T-helper 2 cell (primary cell): ENCODE measurements at places on chromosomes 6 and 20.

GRCh38 chr6:146154197-146154596 is 125.3 kb downstream of the GRM1 start:
- DNase-seq, result no peak

DNA sequence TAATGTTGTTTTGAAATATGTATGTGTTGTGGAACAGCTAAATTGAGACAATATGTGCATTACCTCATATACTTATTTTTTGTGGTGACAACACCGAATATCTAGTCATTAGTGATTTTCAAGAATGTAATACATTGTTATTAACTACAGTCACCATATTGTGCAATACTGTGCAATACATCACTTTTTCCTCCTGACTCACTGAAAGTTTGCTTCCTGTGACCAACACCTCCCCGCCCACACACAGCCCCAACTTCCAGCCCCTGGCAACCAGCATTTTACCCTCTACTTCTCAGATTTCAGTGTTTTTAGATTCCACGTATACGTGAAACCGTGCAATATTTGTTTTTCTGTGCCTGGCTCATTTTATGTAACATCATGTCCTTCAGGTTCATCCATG is 627.9 kb downstream of the PRKN start:
- no peak for DNase-seq

DNA sequence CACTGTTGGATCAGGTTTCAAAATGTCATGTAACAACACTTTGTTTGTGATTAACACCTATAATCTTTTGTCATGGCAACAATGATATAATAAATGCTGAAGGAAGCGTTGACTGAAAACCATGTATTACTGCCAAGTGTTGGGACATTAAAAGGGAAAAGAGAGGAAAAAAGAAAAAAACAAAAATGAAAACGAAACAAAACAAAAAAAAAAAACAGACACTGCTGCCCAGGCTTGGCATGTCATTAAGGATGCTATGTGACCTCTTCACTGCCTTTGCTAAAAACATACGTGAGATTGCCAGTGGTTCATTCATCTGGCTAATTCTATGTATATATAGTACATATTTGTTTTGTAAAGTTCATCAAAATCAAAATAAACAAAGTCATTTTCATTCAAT is 516.7 kb upstream of the RNF217 start:
- no peak for DNase-seq

GRCh38 chr20:1130847-1131246 is 12.4 kb downstream of the PSMF1 start:
- DNase-seq, result no peak

DNA sequence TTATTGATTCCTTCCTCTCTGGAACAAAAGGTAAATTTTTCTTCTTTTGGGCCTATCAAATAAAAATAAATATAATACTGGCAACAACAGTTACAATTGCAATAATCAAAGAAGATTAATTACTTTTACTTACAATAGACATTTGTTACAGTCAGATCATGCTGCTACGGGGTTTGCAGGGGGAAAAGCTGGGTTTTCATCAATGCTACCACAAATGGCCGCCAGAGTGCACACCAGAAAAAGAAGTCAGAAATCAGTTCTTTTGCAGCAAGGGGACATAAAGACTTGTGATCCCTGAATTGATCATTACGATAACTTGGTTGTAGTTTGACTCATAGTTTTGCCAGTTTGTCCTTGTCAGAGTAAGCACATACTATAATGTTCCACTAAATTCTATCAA is 714.5 kb upstream of the EYS start:
- DNase-seq, result no peak

GRCh38 chr6:98593676-98594075 is 240.7 kb upstream of the POU3F2 start:
- no peak for DNase-seq

DNA sequence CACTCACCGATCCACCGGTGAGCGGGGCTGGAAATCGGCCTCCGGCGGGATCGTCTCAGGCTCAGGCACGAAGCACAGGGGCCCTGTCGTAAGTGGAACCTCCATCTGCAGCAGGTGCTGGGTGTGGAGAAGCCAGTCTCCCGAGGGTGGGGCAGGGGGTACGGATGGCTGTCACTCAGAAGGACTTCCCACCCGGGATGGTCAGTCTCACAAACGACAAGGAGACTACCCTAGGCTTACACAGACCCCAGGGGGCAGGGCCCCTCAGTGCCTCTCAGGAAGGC is 27.8 kb downstream of the YTHDF1 start:
- no peak for DNase-seq

DNA sequence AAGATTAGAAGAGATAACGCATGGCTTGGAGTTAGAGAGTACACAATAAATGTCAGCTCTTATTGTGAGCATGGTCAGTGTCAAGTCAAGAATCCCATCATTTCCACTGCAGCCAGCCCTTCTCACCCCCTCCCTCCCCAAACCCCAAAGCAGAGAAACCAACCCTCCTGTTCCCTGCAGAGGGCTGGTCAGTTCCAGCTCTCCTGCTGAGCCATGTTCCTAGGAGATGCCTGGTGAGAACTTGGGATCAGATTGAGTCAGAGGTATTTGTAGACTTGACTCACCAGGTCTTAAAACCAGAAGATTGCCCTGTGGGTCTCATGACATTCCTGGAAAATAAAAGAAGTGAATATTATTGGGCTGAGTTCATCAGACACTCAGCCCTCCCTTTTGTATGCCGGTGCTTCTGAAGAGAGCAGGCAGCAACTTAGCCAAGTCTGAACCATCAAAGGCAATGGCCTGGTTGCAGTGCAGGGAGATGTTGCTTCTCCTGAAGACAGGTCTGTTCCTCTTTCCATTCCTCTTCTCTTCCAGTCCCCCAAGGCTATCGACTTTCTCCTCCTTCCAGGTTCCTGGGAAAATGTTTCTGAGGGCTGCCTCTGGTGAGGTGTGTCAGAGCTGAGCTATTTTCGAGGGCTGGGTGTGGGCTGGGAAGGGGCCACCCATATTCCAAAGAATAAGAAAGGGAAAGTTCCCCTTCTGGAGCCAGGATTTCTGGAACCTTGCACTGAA is 278.2 kb upstream of the SUPT3H start:
- no peak for DNase-seq

DNA sequence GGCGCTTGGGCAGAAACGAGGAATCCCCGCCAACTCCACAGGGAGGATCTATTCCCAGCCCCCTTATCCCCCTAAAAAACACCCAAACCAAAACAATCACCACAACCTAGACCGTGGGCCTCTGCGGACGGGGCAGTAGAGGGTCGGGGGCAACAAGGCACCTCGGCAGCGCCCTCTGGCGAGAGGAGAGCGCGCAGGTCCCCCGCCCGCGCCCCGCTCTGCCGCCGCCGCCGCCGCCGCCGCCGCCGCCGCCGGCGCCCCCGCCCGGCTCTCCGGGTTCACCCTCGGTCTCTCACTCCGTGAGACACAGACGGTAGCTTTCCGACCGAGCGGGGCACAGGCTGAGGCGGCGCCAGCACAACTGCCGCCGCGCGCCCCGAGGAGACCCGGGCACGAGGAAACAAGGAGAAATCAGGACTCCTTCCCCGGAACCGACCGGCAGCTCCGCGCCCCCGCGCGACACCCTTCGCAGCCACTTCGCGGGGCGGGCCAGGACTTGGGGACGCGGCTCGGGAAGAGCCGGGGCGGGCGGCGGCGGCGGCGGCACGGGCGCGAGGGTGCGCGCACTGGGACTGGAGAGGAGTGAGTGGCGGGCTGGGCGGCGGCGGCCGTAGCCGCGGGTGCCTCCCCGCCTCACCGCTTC is at the start of gene SLC35F1:
Gene SLC35F1, plus strand, starts transcription at position 307 of the 643 bp plus-strand sequence.
- peak; percentile 22 for DNase-seq

- DNase-seq, result no peak
Observed at GRCh38 chr20:34061695-34062094, 50.3 kb downstream of the EIF2S2 start.

GRCh38 chr6:41587131-41587879 is 41.1 kb downstream of the FOXP4 start:
- DNase-seq, result no peak

- DNase-seq, result no peak
Observed at GRCh38 chr20:1964659-1965405, 29.0 kb downstream of the PDYN start.

- DNase-seq, result no peak
Observed at GRCh38 chr20:9287826-9288225, 218.9 kb downstream of the PLCB4 start.

GRCh38 chr6:113694278-113695077 is 162.7 kb upstream of the MARCKS start:
- no peak for DNase-seq

GRCh38 chr6:31214516-31214915 is 44.0 kb upstream of the POU5F1 start:
- DNase-seq, result no peak

GRCh38 chr20:39094391-39094790 is 132.2 kb downstream of the DHX35 start:
- DNase-seq, result no peak

- DNase-seq, result no peak
Observed at GRCh38 chr6:159312206-159312605, 143.0 kb downstream of the FNDC1 start.

- no peak for DNase-seq
Observed at GRCh38 chr6:160917572-160917971, 74.0 kb upstream of the MAP3K4 start.

DNA sequence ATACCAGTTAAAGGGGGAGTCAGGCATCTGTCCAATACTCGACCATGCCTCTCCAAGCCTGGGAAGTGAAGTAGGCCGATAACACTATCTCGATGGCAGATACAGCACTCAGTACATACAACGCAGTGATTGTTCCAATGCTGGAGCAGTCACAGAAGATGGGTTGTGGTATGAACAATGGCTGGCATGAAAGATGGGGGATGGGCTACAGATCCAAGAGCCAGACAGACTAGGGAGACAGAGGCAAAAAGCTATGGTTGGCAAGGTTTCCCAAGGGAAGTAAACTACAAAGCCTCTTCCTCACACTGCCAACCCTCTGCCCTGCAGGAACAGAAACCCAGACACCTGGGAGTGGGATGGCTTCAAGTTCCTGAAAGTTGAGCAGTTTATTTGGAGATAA is 19.2 kb downstream of the FKBP1A start:
- DNase-seq, result no peak

- no peak for DNase-seq
Observed at GRCh38 chr20:35568645-35569044, 26.8 kb downstream of the ERGIC3 start.

DNA sequence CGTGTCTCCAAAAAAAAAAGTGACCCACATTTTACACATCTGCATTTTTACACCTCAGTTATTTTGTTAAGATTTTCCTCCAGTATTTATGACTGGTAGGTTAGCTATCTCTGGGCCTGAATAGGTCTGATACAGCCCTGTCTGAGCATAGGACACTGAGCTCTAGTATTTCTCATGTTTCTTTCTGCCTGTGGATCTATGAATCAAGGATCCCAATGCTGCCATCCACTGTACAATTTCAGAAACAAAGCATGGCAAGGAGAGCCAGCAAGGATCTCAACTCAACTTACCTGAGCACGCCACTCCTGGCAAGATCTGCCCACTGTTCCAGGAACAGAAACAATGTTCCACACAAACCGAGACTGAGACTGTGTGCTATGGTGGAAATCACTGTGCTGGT is 36.4 kb upstream of the ENPP5 start:
- no peak for DNase-seq

- DNase-seq, result no peak
Observed at GRCh38 chr6:125910527-125910926, 46.0 kb upstream of the HINT3 start.

DNA sequence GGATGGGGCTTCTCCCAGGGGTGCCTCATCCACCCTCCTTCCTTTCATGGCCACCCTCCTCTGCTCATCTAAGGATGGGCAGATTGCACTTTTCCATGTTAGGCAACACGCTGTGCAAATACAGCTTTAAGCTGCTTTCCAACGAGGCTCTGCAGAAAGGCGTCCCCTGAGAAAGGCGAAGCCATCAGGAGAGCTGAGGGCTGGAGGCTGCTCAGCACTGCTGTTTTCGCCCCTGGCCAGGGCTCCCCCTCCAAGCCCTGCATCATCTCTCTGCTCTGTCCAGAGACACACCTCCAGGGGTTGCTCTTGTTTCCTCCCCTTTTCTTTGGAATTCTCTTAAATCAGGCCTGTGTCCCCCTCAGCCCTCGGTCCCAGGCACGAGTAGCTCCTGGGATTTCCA is 526.1 kb downstream of the CDH26 start:
- DNase-seq, result no peak

- DNase-seq, result no peak
Observed at GRCh38 chr20:46108976-46109375, 9.1 kb upstream of the CD40 start.

DNA sequence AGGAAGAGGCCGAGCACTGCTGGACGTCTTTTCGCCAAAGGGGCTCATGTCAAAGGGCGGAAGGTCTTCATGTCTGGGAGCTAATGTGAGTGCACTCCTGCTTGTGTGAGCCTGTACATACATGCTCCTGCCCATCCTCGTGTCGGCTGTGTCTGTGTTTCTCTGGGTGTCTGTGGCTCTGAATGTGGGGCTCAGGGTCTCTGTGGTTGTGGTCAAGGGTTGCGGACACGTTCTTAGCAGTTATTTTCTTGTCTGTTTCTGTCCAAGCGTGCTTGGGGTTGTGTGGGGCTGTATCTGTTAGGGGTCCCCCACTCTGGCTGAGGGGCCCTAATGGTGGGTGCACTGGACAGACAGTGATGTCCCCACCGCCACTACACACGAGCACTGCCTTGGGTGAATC is 2.9 kb downstream of the AVP start:
- DNase-seq, result no peak

GRCh38 chr20:62296724-62297448 is 5.9 kb upstream of the ADRM1 start:
- DNase-seq, result no peak

GRCh38 chr20:21515300-21516179 is 1.7 kb upstream of the NKX2-2 start:
- DNase-seq, result no peak

- DNase-seq, result no peak
Observed at GRCh38 chr20:60952861-60953260, 299.2 kb upstream of the CDH4 start.

DNA sequence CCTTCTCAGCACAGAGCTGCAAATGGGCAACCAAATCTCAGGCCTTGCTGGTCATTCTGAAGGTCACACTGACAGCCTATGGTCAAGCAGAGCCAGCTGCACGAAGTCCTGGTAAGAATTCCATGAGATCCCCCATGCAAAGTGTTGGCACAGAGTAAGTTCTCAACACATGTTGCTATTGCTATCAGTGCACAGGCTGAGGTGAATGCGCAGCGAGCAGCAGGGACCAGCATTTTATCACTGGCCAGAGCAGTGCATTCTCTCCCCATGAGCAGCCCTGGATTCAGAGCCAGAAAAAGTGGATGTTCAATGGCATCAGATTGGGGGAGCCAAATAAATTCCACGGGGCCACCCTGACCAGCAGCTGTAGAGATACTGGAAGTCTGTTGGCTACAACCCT is 44.1 kb upstream of the TOP1 start:
- no peak for DNase-seq
